ENCODE measurements at places on chromosomes 4 and X.

DNA sequence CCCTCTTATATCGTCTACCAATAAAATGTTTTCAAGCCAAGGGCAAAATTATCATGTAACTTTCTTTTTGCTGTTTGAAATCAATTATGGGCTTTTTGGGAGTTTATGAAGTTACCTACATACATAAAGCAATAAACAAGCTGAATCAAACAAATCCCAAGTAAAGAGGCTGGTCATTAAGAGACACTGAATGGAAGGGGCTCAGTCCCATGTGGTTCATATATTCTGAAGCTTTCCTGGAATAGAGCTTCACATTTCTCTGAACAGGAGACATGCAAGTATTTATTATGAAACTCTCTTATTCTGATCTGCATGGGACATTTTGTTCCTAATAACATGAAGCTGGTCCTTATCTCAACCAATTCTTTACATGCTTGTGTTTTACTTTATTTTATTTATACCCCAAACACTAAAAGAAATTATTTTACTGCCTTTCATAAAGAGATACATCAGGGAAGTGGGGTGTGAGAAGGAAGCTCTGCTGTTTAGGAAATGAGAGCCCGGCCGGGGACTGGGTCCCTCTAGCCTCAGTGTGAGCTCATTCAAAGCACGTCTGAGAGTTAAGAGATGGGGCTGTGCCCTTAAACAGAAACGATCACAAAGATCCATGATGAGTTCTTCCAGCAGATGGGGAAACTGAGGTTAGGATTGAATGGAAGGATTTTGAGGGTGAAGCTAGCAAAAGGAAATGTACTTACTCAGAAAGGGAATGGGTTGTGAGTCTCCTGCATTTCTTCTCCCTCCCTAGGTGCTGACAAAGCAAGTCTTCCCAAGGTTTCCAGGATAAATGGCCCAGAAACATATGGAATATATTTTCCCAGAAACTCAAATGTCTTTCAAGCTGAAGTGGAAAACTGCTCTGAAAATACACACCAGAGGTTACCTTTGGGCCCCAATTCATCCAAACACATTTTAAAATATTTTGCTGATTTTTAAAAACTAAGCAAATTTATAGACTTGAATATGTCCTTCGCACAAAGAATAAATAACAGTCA lies 93.1 kb upstream of the LNX1 start:
- no peak for DNase-seq

DNA sequence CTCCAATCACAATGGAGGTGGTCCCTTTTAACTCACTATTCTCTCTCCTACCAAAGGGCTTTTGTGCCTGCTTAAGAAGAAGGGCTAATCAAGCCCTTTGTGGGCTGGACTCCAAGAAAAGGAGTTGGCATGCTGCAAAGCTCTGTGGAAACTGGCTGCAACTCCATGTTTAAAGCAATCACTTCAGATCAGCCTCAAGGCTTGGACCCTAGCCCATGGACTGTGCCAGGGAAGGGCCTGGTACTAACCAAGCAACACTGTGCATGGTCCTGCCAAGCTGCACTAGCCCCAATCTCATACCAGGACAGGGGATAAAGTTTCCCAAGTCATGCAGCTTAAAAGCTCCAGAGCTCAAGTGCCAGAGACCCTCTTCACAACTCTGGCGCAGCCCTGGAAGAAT lies 86.7 kb downstream of the ATP8A1 start:
- no peak for DNase-seq

GRCh38 chr4:12884846-12885796 lies 599.0 kb downstream of the RAB28 start:
- no peak for DNase-seq

- DNase-seq: peak; percentile 55
Measured at GRCh38 chrX:132489578-132490419, 961 bp upstream of the MBNL3 start.

DNA sequence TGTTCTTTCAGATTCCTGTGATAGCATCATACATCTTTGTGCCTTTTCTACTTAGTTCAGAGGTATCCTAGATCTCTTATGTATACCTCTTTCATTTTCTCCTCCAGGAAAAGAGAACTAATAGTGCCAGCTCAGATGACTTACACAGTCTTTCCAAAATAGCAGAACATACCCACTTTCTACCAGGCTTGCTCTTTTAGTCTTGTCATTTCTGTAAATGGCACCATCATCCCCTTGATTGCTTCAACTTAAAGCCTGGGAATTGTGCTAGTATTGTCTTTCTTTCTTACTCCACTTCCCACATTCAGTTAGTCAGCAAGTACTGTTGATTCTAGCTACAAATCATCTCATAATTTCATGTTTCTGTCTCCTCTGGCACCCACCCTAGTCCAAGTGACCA lies 5.1 kb downstream of the APEX2 start:
- DNase-seq: no peak

GRCh38 chrX:106875151-106875550 lies 28.0 kb downstream of the RIPPLY1 start:
- DNase-seq: no peak

- no peak for DNase-seq
Measured at GRCh38 chr4:151473521-151474097, 64.6 kb downstream of the FHIP1A start.

DNA sequence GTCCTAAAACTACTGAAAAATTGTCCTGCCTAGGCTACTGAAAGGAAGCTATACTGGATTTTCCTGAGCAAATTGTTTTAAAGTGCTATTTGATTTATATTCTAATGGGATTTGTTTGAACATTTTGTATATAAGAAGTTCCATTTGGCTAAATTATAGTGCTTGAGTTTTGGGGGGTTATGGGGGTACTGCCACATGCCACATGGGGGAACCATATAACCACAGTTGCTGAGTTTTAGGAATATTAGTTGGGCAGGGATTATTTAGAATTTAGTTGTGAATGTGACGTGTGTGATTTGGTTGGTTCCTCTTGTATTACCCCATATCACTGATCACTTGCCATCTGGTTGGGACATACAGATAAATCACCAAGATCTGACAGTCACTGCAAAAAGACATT lies 224.5 kb upstream of the TAPT1 start:
- no peak for DNase-seq

GRCh38 chrX:66675541-66675940 lies 36.7 kb upstream of the EDA2R start:
- no peak for DNase-seq

DNA sequence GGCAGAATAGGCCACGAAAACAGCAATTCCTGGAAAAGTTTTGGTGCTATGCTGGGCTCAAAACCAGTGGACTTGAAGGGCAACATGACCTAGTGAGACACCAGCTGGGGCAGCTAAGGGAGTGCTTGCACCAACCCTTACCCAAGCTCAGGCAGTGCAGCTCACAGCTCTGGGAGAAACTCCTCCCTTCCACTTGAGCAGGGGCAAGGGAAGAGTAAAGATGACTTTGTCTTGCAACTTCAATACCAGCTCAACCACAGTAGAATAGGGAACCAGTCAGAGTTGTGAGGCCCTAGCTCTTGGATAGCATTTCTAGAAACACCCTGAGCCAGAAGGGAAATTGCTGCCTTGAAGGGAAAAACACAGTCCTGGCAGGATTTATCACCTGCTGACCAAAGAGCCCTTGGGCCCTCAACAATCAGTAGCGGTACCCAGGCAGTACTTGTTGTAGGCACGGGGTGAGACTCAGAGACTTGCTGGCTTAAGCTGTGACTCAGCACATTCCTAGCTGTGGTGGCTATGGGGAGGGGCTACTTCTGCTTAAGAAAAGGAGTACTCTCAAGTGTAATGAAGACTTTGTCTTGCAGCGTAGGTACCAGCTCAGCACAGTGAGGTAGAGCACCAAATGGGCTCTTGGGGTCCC lies 19.7 kb upstream of the ABCG2 start:
- no peak for DNase-seq

- no peak for DNase-seq
Measured at GRCh38 chrX:3143043-3143799, 102.0 kb downstream of the ARSF start.

DNA sequence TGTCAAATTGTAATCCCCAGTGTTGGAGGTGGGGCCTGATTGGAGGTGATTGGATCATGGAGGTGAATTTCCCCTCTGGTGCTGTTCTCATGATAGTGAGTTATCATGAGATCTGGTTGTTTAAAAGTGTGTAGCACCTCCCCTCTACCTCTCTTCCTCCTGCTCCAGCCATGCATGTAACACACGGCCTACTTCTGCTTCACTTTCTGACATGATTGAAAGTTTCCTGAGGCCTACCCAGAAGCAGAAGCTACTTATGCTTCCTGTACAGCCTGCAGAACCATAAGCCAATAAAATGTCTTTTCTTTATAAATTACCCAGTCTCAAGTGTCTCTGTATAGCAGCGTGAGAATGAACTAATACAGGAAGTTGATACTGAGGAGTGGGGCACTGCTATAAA lies 61.7 kb upstream of the DDX60 start:
- no peak for DNase-seq
